Activated CD8-positive, alpha-beta T cell treated with anti-CD3 and anti-CD28 coated beads for 36 hours (primary cell): ENCODE measurements at places on chromosomes 4 and X. TPM values are rescaled to one million over a fixed set of nuclear protein-coding genes. Genes with fewer than 3 reads are reported as not detected.

DNA sequence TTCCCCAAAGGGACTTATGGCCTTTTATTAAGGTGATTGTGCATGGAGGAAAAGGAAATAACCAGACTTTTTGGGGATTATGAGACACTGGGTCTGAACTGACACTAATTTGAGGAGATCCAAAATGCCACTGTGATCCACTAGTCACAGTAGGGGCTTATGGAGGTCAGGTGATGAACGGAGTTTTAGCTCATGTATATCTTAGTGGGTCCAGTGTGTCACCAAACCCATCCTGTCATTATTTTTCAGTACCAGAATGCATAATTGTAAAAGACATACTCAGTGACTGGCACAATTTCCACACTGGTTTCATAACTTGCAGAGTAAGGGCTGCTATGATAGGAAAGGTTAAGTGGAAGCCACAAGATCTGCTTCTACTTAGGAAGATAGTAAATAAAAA is 131.3 kb downstream of the RTL3 start:
- DNase-seq = no peak

GRCh38 chr4:99159699-99160098 is 15.6 kb upstream of the ADH4 start:
- no peak for DNase-seq

DNA sequence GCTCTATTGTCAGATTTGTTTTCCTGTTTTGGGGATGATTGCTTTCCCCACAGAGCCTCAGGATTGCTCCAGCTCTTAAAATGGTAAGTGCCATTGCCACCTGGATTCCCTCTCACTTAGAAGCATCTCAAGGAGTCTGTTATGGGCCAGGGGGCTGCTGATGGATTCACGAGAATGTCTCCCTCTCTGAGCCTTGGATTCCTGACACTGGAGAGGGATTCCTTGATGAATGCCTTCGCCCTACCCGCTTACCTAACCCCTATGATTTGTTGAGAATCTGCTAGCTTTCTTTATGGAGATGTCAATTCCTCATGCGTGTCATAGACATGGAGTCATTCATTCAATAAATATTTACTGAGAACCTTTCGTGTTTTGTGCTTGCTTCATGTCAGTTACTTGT is 36.9 kb upstream of the TENM3 start:
- no peak for DNase-seq

FAM9C gene
- total RNA-seq = not detected

- peak; percentile 43 for DNase-seq
These were observed at the start of gene HHIP for GRCh38 chr4:144645631-144646522. Gene HHIP (plus strand): TSS chr4:144646156. CDS start chr4:144646676, 520 bp downstream.
